AG08396 (cell line): ENCODE measurements at places on chromosomes 3 and 15.
A peak's percentile ranks its signal among the peaks of the same experiment; 100 is the strongest.

GRCh38 chr3:64445109-64445943, 220.1 kb upstream of the PRICKLE2 start:
- peak; percentile 72 for DNase-seq

DNA sequence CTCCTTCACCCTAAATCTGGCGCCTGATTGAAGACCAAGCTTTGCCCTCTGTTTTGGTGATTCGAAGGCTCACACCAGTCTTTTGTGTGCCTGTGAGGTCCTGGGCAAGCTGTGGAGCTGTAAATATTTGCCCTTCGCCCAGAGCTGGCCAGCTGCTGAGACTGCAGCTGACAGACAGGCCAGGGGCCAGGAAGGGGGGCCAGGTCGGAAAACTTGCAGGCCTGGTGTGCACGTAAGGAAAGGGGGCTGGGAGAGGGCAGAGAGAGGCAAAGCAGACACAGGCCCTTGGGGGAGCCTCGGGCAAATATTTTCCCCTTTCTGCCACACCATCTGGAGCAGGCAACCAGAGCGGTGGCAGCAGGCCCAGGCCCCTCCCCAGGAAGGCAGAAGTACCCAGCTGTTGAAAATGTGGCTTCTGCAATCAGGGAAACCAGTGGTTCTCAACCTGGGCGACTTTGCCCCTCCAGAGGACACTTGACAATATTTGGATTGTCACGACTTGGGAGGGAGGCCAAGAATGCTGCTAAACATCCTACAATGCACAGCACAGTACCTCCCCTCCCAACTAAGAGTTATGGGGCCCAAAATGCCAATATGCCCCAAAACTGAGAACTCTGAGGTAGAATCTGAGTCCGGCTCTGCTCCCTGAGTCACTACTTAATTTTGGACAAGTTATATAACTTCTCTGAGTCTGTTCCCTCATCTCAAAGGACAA, 2.5 kb downstream of the PDZRN3 start:
- peak; percentile 42 for DNase-seq

- no peak for DNase-seq
Observed at GRCh38 chr3:114128231-114128630, 50.6 kb downstream of the DRD3 start.

- no peak for DNase-seq
Observed at GRCh38 chr3:152879790-152880174, 44.9 kb downstream of the P2RY1 start.

- no peak for DNase-seq
Observed at GRCh38 chr3:13528217-13528867, 20.6 kb upstream of the FBLN2 start.

DNA sequence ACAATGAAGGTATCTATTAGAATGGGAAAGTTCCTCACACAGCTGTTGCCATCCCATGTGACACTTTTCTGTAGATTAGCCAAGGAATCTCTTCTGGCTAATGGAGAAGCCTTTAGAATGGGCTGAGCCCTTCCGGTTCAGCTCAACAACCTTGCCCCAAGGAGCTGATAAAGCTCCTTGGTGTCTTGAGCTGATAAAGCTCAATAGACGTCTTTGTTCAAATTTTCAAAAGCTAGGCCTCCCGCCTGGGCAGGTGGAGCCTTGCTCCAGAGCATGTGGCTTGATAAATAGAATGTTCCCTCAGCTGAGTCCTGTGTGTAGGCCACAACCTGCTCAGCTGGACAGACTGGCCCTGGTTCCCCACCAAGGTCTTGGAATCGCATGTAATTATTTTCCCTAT, 7.2 kb upstream of the BNIP2 start:
- DNase-seq: no peak

DNA sequence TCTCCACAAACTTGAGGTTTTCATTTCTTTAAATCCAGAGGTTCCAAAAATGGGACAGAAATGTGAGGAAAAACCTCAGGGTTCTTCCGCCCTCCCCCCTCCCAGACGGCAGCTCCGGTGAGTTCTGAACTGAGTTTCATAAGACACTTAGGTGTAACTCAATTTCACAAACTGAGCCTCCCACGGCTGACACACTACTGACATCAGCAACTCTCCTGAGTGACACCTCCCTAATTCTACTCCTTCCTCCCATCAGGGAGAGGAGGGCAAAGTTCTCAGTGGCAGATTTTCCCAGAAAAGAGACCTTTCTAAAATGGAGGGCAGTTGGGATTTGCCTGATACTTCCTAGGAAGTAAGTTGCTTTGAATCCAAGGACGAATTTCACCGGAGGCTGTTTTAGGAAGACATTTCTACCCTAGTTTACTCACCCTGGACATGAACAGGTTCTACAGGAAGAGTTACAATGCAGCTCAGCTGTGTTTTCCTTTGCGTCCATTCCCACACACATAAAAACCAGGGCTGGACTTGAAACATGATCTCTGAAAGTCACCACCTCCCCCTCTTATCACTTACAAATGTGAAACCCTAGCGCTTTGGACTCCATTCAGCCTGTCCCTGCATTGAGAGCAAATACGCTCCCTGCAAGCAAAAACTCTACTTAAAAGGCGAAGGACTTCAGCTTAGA, 78.1 kb upstream of the LMOD3 start:
- no peak for DNase-seq

GRCh38 chr3:49236226-49236625, 40.8 kb downstream of the C3orf62 start:
- no peak for DNase-seq

DNA sequence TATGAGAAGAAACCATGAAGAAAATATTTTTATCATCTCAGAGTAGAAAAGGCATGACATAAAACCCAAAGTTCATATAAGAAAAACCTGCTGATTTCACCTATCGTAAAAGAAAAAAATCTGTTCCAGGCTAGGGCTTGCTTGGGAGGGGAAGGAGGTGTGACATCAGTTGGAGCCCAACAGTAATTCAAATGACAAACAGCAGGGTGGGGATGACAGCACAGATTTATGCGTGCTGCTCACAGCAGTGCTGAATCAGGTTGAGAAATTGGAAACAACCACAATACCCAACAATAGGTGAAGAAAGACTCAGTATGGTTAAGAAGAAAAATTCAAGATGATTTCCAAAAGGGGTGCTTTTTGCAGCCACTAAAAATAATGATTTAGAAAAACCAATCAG, 172.4 kb downstream of the PDE8A start:
- no peak for DNase-seq

DNA sequence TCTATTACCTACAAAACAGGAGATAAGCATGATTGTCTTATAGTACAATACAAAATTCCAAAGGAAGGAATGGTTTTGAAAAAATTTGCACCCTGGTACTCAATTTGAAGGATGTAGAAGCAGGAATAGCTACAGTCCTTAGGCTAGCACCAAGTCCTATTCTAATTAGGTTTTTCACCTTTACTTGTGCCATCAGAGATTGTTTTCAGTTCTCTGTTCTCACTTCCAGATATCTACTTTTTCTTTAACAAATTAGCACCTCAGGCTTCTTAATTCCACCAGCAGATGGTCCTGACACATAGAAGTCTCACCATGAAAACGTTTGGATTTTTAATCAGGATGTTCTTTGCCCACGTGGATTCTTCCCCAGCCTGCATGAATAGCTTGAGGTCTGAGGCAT, 43.8 kb downstream of the IL5RA start:
- DNase-seq: no peak

GRCh38 chr3:60036803-60037202, 987.0 kb upstream of the CFAP20DC start:
- no peak for DNase-seq

GRCh38 chr3:57889807-57890206, 118.4 kb upstream of the FLNB start:
- peak; percentile 6 for DNase-seq

- no peak for DNase-seq
Observed at GRCh38 chr3:171200052-171200749, 173.7 kb upstream of the SLC2A2 start.

- DNase-seq: no peak
Observed at GRCh38 chr15:37758412-37758811, 176.0 kb upstream of the TMCO5A start.

DNA sequence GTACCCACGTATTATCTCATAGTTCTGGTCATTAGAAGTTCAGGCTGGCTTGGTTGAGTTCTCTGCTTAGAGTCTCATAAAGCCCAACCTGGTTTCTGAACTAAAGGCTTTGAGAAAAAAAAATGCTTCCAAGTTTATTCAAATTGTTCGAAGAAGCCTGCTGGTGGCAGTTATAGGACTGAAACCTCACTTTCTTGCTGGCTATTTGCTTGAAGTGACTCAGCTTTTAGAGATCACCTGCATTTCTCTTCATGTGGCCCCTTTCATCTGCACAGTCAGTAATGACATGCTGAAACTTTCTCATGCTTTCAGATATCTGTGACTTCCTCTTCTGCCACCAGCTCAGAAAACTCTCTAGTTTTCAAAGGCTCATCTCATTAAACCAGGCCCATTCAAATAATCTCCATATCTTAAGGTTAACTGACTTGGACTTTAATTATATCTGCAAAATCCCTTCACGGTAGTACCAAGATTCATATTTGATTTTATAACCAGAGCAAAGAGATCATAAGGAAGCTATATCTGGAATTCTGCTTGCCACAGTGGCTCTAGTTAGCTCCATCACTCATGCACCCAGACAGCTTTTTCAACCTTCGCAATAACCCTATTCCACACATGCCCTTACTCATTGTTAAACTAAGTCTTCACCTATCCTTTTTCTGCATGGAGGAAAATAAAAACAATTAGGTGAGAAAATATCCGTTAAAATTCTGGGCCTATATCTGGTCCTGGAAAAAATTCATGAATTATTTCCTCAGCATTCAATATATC, 433.8 kb upstream of the CBLB start:
- no peak for DNase-seq

DNA sequence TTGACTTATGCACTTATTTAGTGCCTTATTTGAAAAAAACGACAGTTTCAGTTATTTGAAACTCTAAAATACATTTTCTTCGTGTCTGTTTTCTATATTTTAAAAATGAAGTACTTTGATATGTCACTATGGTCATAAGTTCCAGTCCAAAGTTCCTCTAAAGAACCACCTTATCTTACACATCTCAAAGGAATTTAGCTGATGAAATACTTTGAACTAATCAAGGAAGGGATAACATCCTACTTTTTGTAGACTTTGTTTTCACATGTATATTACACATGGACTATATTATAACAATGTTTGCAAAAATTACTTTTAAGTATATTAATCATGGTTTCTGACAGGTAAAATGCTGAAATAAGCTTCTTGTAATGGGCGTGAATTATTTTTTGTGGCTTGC, 265.8 kb upstream of the ZNF717 start:
- DNase-seq: no peak

DNA sequence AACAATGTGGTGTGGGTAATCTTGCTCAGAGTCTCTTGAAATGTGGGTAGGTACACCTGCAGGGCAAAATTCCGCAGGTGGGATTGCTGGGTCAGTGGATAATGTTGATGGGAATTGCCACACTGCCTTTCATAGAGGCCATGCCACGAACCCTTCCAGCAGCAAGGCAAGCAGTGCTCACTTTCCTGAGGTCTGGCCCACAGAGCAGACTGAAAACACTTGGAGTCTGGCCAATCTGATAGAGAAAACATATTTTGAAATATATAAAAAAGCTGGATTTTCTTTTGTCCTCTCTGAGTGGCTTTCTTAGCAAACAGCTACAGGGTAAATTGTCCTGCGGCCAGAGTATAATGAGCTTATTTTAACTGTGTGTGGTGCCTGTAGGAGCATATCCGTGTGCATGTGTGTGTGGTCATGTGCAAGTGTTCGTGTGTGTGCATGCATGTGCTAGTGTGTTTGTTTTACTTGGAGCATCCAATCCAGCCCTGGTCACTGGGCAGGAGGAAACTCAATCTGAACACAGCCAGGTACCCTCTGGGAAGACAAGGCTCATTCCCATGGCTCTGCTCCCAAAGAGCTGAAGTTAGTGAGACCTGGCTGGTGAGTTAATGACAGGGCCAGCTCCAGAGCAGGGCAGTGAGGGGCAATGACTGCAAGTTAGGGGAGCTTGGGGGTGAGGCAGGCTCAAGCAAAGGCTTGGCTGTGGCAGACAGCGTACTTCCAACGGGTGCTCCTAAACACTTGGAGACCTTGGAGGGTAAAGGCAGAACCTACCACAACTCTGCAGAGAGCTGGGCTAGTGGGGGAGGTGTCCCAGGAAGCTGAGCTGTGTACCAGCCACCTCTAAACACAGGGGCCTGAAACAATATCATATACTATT, 91.3 kb downstream of the PLXNA1 start:
- DNase-seq: no peak

DNA sequence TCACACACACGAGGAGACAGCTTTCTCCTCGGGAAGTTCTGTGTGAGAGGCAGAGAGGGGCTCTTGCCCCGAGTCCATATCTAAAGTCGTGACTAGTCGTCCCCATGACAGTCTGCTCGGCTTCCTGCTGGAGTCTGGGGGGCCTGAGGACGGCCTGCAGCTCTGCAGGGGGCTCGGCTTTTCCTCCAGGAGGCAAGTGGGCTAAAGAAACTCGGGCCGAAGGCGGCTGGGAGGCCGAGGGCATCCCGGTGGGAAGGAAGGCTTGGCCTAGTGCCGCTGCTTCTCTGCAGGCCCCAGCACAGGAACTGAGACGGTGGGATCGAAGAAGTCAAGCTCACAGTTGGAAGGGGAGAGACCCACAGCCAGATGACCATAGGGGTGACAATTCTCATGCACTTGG, 25.4 kb upstream of the PIGZ start:
- DNase-seq: no peak

DNA sequence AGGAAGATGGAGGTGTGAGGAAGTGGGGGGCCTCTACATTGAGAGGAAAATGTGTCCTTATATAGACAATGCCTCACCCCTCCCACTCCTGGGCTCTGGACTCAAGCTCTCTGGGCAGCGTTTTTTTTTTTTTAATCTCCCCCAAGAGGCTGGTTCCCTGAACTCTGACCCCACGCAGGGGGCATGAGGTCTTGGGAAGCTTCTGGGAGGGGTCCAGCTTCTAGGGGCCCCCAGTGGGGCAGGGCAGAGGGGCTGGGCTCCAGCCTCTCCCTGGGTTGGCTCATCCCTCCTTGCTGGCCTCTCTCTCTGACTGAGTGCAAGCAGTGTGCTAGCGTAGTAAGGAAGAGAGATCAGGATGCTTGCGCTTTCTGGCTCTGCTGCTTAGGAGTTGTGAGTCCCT, 101.4 kb upstream of the HACD2 start:
- no peak for DNase-seq

DNA sequence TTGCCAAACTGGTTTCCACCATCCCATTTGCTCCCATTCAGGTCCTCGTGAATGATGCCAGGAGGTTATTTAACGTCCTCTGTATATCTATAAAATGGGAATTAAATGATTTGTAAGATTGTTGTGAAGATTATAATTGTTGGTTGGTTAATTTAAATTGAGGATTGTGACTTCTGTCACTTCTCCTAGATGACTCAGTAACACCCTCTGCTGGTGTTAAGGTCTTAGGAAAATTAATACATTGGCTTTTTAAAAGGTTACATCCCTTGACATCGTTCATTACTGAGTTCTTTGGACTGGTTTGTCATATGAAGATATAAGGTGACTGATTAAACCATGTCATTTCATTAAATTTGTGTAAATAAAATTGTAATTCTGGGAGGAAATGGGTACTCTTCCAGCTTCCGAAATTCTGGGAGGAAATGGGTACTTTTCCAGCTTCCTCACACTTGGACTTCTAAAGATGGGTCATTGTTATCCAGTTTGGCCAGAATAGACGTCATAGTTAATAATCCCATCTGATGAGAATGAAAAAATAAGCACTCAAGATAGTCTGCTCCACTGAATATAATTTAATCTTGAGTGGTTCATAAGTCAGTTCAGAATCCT, 33.3 kb upstream of the PAQR5 start:
- no peak for DNase-seq
